ENCODE measurements at places on chromosomes 1 and 21. TPM values are rescaled to one million over a fixed set of nuclear protein-coding genes. Genes with fewer than 3 reads are reported as not detected.

Gene IL19
- not detected for polyA plus RNA-seq

Gene SELP
- 8.2 TPM for polyA plus RNA-seq

Gene GJC2
- 1.3 TPM for polyA plus RNA-seq

Gene ABL2
- 3.2 TPM for polyA plus RNA-seq

GRCh38 chr1:161492827-161493226 is 12.4 kb upstream of the FCGR2A start:
- DNase-seq = no peak

DNA sequence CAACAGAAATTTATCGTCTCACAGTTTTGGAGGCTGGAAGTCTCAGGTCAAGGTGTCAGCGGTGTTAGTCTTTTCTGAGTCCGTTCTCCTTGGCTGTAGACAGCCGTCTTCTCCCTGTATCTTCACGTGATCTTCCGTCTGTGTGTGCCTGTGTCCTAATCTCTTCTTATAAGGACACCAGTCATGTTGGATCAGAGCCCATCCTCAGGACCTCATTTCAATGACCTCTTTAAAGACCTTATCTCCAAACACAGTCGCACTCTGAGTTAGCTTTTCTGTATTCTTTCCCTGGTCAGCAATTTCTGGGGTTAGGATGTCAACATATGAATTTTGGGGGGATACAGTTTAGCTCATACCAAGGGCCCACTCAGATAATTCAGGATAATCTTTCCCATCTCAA is 247.7 kb downstream of the PRDM2 start:
- no peak for DNase-seq

DNA sequence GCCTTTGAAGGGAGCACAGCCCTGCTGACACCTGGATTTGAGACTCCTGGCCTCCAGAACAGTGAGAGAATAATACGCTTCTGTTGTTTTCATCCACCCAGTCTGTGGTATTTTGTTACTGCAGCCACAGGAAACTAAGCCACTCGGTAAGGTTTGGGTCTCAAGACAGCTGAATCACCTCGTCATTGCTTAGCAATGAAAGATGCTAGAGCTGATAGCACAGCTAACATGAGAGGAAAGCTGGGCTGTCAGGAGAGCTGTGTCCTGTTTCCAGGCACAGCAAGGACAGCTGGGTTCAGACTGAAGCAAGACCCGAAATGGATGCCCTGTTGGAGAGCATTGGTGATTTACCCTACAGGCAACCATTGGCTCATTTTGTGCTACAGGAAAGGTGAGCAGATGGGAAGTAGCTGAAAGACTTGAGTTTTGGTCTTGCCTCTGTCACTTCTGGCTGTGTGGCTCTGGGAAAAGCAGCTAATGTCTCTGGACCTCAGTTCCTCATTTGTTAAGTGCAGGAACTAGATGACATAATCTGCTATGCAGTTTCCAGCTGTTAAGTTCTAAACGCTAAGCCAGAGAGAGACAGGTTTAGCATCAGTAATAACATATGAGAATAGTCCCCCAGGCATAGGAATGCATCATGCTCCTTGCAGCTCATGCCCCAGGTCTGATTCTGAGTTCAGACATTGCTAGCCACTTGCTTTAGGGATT is 58.0 kb downstream of the CLIC6 start:
- DNase-seq = no peak

GRCh38 chr1:118992868-118993699 is 4.9 kb upstream of the TBX15 start:
- DNase-seq = no peak

DNA sequence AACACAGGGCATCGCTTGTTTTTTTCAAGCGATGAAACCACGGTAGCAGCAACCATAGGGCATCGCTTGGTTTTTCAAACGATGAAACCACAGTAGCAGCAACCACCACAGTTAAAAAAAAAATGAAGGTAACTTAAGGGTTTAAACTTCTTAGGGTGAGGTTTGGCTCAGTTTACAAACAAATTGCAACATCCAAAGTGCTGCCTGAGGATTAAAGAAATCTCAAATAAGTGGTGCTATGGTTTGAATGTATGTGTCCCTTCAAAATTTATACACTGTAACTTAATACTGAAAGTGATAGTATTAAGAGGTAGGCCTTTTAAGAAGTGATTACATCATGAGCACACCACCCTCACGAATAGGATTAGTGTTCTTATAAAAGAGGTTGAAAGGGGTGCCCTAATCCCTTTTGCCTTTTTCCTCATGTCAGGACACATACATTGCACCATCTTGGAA is 6.4 kb upstream of the GBP5 start:
- DNase-seq = no peak

GRCh38 chr1:156283521-156283920 is 604 bp upstream of the TMEM79 start:
- no peak for DNase-seq

Data from right cardiac atrium (tissue), 5 donors.